ENCODE measurements at places on chromosomes 2 and 18. TPM values are rescaled to one million over a fixed set of nuclear protein-coding genes. Genes with fewer than 3 reads are reported as not detected.

CD302 gene
- 1.9 TPM for total RNA-seq

SCN2A gene
- total RNA-seq = 0.02 TPM

CCBE1 gene
- 9.7 TPM for total RNA-seq

MC5R gene
- not detected for total RNA-seq

ABCG8 gene
- not detected for total RNA-seq

MLPH gene
- 270 TPM for total RNA-seq

FSHR gene
- total RNA-seq = not detected

ST6GAL2 gene
- 13.8 TPM for total RNA-seq

LIMS4 gene
- 0.85 TPM for total RNA-seq

FTCDNL1 gene
- total RNA-seq = 3.1 TPM

CRYGD gene
- total RNA-seq = not detected

SMAD7 gene
- 22.4 TPM for total RNA-seq

MATN3 gene
- 17.8 TPM for total RNA-seq

STK25 gene
- total RNA-seq = 112 TPM

RETREG2 gene
- 85.9 TPM for total RNA-seq

TYW5 gene
- 6.8 TPM for total RNA-seq

IFIH1 gene
- 1.2 TPM for total RNA-seq

COL4A3 gene
- total RNA-seq = 1.3 TPM

NEUROD1 gene
- total RNA-seq = not detected

GDF7 gene
- total RNA-seq = 0.09 TPM

ZNF385B gene
- total RNA-seq = not detected

MRPS5 gene
- 71.3 TPM for total RNA-seq

PIEZO2 gene
- 0.70 TPM for total RNA-seq

STAT4 gene
- total RNA-seq = 3.6 TPM

GMPPA gene
- total RNA-seq = 38.3 TPM

TMEM182 gene
- total RNA-seq = 4.4 TPM
